ENCODE measurements at places on chromosomes 5 and 9.

DNA sequence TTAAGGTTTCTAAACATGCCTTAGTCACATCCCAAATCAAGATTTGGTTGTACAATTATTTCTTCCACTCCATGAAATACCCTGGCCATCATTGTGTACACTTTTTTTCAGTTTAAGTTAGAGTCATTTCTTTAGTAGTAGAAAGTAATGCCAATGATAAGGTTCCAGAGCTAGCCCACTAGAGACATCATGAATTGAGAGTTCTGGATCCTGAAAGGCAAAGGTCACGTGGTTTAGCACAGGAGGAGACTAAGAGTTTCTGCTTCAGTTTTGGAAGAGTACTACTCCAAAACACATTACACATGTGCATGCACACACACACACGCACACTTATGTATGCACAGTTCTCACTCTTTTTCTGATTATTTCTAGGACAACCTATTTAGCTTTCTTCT lies 4.8 kb upstream of the SREK1 start:
- DNase-seq: no peak

GRCh38 chr9:107750741-107751566 lies 261.4 kb upstream of the KLF4 start:
- DNase-seq: peak; percentile 97

- no peak for DNase-seq
Observed at GRCh38 chr5:40492056-40492455, 187.7 kb upstream of the PTGER4 start.

DNA sequence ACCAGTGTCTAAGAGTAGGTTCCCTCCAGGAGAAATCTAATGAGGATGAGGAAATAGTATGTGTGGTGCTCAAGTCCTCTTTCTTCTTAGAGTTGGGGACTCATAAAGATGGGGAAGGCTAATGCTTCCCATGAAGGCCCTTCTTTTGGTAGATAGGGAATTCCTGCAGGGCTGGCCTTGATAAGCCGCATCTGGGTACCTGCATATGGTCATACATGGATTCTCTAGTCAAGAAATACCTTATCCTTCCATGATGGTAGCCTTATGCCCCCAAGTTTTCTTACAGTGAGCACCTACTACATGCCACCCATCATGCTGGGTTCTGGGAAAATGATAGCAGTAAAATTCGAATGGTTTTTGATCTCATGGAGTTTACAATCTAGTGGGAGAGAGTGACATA lies 382.6 kb downstream of the KDM4C start:
- no peak for DNase-seq

- DNase-seq: peak; percentile 9
Observed at GRCh38 chr9:111052791-111053190, 14.5 kb upstream of the LPAR1 start.

GRCh38 chr9:133946840-133947486 lies 45.2 kb downstream of the VAV2 start:
- DNase-seq: no peak

DNA sequence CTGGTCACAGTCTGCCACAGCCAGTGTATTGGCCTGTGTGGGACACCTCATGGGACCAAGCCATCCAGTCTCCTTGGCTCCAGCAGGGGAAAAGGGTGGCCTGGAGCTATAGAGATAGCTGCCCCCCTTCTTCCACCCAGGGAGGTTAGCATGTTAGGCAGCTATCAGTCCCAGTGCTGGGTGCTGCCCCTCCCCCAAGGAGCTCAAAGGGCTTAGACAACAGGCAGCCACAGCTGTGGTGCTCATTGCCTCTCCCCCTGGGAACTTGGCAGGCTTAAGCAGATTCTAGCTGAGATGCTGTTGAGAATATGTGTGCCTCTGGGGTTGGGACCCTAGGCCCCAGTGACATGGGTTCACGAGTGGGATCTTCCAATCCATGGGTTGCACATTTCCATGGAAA lies 226.0 kb upstream of the PTGER4 start:
- no peak for DNase-seq

- no peak for DNase-seq
Observed at GRCh38 chr5:173742432-173742816, 126.0 kb upstream of the BOD1 start.

- no peak for DNase-seq
Observed at GRCh38 chr5:89988129-89988810, 421.3 kb downstream of the CETN3 start.

GRCh38 chr5:87298692-87299362 lies 31.1 kb downstream of the RASA1 start:
- DNase-seq: no peak

DNA sequence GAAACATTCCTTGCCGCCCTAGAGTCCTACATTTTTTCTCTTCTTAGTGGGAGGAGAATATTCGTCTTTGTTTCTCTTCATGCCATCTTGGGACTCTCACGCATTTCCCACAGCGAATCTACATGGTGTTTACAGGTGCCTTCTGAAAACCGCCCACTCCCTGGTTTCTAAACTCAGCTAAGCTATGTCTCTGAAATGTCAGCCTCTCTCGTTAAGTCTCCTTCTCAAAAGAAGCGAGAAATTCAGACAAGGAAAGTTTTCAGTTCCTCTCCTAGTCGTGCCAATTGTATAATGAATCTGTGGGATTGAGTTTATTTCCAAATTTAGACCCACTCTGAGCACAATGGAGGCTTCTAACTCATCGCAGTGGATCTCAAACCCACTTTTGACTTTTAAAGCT lies 186.8 kb upstream of the NFIB start:
- DNase-seq: no peak

DNA sequence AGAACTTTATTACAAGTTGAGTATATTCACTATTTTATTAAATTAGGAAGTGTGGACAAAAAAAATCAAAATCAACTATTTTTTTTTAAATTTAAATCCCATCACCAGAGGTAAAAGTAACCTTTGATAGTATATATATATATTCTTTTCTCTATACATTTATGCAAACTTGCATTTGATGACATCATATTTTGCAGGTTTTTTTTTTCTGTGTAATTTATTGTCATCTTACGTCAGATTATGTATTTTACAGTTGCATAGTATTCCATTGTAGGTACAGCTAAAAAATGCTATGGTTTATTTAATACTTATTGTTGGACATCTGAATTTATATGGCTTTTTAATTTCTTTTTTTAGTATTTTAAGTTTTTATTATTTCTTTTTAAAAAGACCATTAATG lies 25.5 kb downstream of the APC start:
- DNase-seq: no peak

DNA sequence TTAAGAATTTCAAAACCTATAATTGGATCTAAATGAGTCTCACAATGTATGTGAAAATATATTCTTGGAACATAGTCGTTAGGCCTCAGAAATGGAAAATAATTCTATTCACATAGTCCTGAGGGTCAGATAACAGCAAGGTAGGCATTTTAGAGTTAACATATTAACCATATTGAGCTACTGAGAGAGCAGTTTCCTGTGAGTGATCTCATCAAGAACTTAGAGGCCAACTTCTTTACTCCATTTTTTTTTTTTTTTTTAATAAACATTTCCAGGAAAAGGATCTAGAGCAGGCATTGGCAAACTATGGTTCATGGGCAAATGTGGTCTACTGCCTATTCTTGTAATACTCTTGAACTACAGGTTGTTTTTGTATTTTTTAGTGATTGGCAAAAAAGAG lies 26.6 kb downstream of the RAB24 start:
- DNase-seq: no peak
